ENCODE measurements at places on chromosomes 3 and 15.

- no peak for DNase-seq
Observed at GRCh38 chr3:134039161-134039862, 9.6 kb upstream of the SLCO2A1 start.

DNA sequence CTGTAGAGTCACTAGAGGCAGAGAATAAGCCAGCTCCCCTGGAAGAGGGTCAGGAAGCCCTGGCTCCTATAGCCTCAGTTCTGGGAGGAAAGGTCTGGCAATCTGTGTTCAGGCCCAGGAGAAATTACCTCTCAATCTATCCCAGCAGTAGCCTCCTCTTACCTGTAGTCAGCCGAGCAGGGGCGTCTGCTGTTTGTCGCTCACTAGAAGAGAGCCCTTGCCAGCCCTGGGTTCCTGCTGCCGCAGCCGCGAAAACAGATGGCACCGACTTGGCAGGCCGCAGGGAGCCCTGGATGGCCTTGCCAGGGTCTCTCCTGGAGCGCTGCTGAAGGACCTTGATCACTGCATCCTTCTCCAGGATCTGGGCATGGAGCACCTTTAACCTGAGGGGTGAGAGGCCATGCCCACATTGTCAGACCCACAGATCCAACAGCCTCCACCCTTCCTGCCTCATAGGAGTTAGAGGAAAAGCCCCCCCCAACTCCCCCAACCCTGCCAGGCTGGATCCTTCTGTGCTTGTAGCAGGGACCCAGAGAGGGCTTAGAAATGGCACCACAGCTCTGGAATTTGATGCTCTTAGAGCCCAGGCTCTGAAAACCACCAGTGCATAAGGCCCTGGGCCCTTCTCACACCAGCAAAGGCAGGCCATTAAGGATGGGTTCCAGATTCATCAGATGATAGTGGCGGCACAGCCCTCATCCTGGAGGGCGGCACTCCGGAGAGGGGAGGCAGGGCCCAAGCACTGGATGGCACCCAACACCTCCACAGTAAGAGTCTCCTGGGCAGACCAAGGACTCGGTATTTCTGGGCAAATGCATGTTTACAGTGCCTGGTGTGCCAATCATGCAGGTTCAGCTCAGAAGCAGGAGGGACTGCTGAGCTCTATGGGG, 14.9 kb downstream of the AMOTL2 start:
- DNase-seq = no peak

GRCh38 chr15:82851306-82851850, 42.0 kb downstream of the WHAMM start:
- no peak for DNase-seq

DNA sequence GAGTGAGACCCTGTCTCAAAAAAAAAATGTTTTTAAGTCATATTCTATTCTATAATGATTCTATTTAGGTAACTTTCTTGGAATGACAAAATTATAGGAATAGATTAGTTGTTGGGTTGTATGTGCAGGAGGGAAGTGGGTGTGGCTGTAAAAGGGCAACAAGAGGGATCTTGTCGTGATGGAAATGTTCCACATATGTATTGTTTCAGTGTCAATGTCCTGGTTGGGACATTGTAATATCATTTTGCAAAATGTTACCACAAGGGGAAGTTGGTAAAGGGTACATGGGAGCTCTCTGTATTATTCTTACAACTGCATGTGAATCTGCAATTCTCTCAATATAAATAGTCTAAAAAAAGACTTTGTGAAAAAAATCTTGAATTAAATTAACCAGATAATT, 14.3 kb upstream of the ABHD5 start:
- DNase-seq = no peak

DNA sequence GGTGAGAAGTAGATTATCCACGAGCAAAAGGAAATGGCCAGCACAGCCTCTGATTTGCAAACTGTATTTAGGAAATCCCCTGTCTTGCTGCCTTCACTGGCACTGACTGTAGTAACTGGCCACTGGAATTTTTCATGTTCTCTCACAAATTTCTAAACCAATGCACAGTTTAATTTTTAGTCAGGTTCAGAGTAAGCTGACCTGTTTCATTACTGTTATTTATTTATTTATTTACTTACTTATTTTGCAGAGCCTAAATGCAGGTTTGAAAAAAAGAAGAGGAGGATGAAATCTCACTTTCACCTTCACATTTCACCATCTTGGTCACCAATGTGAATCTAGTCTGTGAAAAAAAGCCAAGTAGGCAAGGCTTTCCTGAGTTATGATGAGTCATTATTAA, 291.0 kb downstream of the PLOD2 start:
- DNase-seq = no peak

DNA sequence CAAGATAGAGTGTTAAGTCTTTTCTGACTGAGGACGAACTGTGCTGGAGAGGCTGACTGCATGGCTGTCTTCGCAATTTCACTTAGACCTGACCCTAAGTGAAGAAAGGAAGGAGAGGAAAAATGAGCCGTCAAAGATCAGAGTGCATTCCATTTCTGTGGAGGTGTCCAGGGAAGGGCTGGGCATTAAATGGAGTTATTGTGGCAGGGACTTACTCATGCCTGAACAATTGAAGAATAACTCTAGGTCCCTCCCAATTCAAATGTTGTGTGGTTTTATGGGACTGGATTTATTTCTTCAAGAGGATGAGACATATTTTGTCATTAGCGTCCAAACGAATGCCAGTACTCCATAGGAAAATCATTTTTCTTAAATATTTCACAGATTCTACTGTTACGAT, 187.3 kb upstream of the CFAP20DC start:
- DNase-seq = no peak

DNA sequence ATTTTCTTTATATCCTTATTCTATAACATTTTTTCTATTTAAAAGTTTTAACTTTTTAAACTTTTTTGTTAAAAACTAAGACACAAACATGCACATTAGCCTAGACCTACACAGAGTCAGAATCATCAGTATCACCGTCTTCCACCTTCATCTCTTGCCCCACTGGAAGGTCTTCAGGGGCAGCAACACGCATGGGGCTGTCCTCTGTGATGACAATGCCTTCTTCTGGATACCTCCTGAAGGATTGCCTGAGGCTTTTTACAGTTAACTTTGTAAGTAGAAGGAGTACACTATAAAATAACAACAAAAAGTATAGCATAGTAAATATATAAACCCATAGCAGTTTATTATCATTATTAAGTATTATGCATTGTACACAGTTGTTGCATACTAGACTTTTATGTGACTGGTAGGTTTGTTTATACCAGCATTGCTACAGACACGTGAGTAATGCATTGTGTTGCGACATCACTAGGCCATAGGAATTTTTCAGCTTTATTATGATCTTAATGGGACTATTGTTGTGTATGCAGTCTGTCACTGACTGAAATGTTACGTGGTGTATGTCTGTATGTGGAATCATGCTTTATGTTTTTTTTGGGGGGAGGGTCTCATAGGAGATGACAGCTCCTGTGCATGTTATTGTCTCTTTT, 18.2 kb downstream of the ATP1B3 start:
- DNase-seq = no peak

DNA sequence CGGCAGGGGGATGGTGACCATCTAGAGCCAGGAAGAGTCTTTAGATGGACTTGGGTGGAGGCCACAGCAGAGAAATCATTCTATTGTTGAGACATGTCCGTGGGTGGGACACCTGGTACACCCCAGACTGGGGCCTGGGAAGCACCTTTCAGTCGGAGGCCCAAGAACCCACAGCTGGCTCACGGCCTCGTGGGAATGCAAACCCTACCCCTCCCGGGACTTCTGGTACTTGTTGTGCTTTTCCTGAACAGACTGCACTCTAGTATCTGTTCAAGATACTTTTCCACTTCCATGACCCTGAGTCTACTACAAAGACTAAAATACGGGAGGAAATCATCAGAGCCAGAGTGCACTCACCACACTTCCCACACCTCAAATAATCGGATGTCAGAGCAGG, 60.7 kb downstream of the BDH1 start:
- DNase-seq = no peak

DNA sequence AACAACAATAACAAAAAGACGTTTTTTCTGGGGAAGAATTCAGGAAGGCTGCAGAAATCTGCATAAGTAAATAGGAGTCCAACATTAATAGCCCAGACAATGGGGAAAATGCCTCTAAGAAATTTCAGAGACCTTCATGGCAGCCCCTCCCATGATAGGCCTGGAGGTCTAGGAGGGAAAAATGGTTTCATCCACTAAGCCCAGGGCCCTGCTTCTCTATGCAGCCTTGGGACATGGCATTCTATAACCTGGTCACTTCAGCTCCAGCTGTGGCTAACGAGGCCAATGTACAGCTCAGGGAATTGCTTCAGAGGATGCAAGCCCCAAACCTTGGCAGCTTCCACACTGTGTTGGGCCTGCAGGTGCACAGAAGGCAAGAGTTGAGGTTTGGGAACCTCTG, 125.6 kb upstream of the GMNC start:
- no peak for DNase-seq

DNA sequence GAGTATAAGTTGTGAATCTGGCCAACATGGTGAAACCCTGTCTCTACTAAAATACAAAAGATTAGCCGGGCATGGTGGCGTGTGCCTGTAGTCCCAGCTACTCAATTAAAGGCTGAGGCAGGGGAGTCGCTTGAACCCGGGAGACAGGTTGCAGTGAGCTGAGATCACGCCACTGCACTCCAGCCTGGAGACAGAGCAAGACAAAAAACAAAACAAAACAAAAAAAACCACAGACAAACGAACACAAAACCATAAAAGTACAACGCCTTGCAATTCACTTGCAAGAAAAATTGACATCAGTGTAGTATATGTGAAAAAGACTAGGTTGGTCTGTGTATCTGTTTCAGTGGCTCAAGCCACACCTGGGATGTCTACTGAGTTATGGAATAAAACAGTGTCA, 29.9 kb upstream of the CCDC80 start:
- DNase-seq = no peak

DNA sequence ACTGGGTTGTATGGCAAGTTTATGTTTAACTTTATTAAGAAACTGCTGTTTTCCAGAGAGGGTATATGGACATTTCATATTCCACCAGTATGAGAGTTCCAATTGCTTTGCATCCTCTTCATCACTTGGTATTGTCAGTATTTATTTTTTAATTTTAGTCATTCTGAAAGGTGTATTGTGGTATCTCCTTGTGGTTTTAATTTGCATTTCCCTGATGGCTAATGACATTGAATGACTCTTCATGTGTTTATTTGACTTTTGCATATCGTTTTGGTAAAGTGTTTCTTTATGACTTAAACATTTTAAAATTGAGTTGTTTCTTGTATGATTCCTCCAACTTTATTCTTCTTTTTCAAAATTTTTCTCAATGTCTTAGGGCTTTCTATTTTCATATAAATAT, 44.4 kb downstream of the IL1RAP start:
- DNase-seq = no peak

- no peak for DNase-seq
Observed at GRCh38 chr3:193848547-193848946, 255.5 kb downstream of the OPA1 start.

DNA sequence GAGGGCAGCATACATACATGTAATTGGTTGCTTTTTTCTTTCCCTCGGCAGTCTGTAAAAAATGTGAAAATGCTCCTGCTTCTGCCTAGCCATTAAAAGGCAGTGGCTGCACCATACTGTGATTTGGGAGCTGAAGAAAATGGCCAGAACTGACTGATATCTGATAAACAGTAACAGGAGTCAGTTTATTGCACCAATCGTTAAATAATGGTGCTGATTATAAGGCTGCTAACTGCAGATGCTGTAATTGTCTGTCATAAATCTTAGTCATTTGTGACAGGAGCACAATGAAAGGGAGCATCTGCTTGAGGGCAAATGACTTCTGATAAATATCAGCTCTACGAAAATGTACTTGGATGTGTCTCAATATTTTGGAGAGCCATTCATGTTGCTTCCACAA, 263.1 kb upstream of the DNAJC19 start:
- no peak for DNase-seq

DNA sequence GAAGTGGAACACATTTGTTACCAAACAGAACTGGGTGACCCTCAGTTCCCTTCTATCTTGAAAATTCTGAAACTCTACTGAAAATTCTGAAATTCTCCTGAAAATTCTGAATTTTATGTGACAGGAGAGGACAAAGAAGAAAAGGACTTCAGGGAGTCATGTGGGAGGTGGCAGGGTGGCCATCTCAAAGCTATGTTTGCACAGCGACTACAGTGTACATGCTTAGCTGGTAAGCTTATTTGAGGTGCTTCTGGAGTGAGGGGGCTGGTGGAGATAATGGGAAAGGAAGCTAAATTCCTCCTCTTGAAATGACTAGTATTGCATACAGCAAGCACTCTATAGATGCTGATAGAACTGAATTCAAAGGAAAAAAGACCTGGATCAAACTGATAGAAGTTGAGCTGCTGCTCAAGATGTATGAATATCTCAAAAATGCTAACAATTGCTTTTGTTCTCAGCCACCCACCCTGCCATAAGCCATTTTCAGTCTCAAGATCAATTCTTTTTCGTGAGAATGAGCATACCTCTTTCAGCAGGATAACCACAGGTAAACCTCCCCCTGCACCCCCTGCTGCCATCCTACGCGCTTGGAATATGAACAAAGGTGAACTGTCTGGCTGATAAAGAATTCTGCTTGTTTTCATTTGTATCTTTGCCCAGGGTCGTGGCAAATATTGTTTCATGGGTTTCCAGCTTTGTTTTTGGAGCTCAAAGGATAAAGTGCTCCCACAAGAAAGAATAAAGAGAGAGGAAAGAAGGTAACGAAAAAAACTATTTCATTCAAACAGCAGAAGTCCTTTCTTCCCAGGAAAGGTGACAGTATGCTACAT, 16.6 kb upstream of the ARHGEF3 start:
- no peak for DNase-seq

All from NCI-H510A (cell line).